ENCODE measurements at places on chromosomes 11 and 22.

- no peak for DNase-seq
Observed at GRCh38 chr11:38718049-38718448, 2120.0 kb upstream of the RAG2 start.

- DNase-seq = no peak
Observed at GRCh38 chr11:65891219-65892136, 1.0 kb downstream of the CCDC85B start.

DNA sequence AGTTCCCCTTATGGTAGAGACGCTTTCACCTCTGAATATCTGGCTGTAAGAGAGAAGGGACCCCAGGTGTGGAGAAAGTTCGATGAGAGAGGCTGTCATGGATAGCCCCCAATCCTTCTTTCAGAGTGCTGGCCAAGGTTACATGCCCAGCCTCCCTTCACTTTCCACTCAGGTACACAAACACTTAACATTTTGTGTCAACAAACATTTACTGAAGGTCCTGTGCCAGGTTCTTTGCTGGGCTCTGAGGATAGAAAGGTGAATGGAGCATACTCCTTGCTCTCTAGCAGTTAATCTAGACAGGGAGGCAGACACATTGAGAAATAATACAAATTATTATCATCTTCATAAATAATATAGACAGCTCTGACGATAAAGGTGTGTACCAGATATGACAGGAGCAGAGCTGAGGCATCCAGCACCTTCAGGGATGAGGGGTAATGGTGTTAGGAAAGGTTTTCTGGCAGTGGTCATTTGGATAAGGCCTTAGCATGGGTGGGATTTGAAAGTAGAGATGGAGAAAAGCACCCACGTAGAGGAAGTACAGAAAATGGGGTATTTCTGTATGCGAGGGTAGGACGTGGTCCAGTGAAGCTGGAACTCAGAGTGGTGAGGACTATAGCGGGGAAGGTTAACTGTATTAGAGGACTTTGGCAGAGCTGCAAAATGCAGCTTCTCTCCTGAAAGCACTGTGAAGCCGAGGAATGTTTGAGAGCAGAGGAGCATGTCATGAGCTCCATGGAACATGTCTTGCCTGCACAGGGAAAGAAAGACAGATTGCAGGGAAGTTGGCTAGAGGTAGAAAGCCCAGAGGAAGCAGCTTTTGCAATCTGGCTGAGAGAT is 19.6 kb downstream of the PPFIBP2 start:
- no peak for DNase-seq

- no peak for DNase-seq
Observed at GRCh38 chr11:104380358-104380757, 216.4 kb upstream of the PDGFD start.

- DNase-seq = no peak
Observed at GRCh38 chr22:49213731-49214352, 613.8 kb downstream of the BRD1 start.

DNA sequence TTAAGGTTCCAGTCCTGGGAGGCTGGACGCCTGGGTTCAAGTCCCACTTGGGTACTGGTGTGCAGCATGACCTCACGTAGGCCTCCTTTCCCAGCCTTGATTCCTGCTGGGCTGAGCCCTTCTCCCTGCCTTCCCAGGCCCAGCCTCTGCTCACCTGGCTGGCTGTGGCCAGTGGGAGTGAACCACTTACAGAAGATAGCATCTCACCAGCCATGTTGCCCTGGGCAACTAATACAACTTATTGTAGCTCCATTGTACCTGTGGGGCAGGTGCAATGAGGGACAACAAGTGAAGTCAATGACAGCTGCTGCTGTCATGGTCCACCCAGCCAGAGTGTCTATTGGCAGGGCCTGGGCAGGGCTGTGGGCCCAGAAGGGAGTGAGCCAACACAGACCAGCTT is 48.4 kb upstream of the MPEG1 start:
- DNase-seq = no peak
